Cerebellar nuclear complex (tissue), 1 donor: ENCODE measurements at places on chromosomes 4 and X.

GRCh38 chrX:101417981-101418841 is 10.2 kb downstream of the HNRNPH2 start:
- peak; percentile 9 for DNase-seq

- DNase-seq = no peak
These were observed 155.0 kb downstream of the PALLD start for GRCh38 chr4:168651864-168652263.

- no peak for DNase-seq
These were observed 207.1 kb downstream of the TRAM1L1 start for GRCh38 chr4:116878280-116878679.

DNA sequence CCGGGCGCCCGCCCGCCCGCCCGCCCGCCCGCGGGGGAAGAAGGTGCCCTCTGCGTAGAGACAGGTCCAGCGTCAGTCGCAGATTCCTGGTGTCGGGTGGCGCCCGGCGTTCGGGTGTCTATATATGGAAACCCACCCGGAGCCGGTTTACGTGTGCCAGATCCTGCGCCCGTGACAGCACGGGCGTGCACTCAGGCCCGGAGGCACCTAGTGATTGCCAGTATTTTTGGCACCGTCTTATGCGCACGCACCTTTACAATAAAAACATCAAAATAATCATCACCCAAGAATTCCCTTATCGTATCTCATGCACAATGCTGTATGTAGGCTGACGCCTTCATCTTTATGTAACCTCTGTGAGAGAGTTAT is 519 bp downstream of the SLC25A4 start:
- peak; percentile 42 for DNase-seq

- no peak for DNase-seq
These were observed 67.9 kb downstream of the SLAIN2 start for GRCh38 chr4:48409203-48409602.

- DNase-seq = no peak
These were observed 305.9 kb downstream of the AFF2 start for GRCh38 chrX:148806145-148806870.

DNA sequence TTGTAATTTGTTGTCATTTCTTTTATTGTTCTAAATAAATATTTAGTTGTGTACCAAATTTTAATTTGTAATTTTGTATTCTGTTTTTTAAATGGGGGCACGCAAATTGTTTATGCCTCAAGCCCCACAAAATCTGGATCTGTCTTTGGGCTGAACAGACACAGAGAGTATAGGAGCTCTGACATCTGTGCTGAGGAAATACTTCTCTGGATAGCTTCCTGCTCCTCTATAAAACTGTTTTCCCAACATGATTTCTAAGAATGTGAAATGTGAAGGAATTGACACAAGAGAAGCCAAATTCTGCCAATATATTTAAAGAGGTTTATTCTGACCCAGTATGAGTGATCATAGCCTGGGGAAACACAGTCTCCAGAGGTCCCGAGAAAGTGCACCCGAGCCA is 93.0 kb downstream of the IL13RA2 start:
- DNase-seq = no peak

GRCh38 chrX:106415276-106415895 is 196.4 kb upstream of the RADX start:
- DNase-seq = no peak

- no peak for DNase-seq
These were observed 78.0 kb downstream of the PHOX2B start for GRCh38 chr4:41670530-41670929.

DNA sequence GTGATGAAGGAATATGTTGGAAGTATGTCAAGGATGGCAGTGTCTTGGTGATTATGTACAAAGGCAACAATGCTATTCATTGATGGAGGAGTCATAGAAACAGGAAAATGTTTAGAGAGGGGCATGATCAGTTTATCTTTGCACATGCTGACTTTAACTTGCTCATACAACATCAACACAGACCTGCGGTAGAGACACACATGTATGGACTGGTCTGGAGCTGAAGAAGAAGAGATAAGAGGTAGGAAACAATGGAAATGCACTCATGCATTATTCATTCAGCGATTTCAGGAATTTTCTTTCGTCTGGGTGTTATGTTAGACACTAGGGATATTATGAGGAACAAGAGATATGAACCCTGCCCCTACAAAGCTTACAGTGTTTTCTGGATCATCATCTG is 1252.3 kb upstream of the TENM3 start:
- DNase-seq = no peak

- no peak for DNase-seq
These were observed 118.4 kb downstream of the CPZ start for GRCh38 chr4:8710946-8711345.
